Breast epithelium (tissue), 4 donors: ENCODE measurements at places on chromosomes 1 and 21. TPM values are rescaled to one million over a fixed set of nuclear protein-coding genes. Genes with fewer than 3 reads are reported as not detected.

GRCh38 chr1:11143907-11144306 lies 44.2 kb upstream of the EXOSC10 start:
- H3K36me3 ChIP-seq = no peaks in the 10 kb centered on the region
- no peaks in the 10 kb centered on the region for H3K27me3 ChIP-seq
- peak overlapping the region; percentile 83 for H3K27ac ChIP-seq
- H3K4me1 ChIP-seq = no peaks in the 10 kb centered on the region
- no peak for DNase-seq

DNA sequence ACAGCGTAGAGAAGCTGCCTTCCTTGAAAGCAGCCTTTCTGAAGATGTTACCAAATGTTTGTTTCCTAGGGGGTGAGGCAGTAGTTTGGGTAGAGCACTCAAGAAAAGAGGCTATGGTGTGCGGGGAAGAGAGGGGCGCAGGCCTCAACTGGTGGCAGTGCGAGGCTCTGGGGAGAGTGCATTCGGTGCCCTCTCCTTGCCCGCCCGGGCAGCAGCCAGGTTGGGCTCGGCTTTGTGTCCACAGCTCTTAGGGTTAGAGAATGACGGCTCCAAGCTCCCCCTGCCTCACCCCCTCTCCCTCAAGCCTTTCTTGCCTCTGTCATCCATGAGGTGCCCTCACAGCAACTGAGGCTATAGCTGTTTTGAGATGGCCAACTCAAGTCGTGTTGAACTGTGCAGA lies 899 bp upstream of the SLFNL1 start:
- DNase-seq = no peak

- H3K4me1 ChIP-seq = no peaks in the 10 kb centered on the region
- H3K27me3 ChIP-seq = no peaks in the 10 kb centered on the region
- no peaks in the 10 kb centered on the region for H3K36me3 ChIP-seq
- no peak for DNase-seq
- H3K27ac ChIP-seq = peak overlapping the region; percentile 4
These were observed 9.0 kb downstream of the CD2 start for GRCh38 chr1:116763116-116763786.

DNA sequence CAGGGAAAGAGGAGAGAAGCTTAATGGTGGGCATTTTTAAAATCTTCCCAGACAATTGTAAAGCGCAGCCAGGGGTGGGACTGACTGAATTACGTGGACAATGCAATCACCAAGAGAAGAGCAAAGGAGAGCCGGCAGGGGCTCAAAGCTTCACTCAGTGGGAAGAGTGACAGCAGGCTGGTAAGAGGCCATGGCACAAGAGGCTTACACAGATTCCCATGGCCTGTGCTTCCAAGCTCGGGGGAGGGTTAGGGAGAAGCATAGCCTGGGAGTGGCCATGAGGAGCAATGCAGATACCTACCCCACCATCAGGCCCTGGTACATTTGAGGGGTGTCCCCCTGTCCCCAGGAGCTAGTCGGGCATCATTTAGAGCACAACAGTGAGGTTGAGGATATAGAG lies 27.1 kb upstream of the SEC16B start:
- H3K27me3 ChIP-seq = no peaks in the 10 kb centered on the region
- no peak overlapping the region for H3K4me3 ChIP-seq
- DNase-seq = no peak
- H3K4me1 ChIP-seq = no peaks in the 10 kb centered on the region
- no peak overlapping the region for H3K27ac ChIP-seq
- no peaks in the 10 kb centered on the region for H3K36me3 ChIP-seq

GRCh38 chr21:16978309-16978895 lies 534.4 kb upstream of the CXADR start:
- H3K4me3 ChIP-seq = no peak overlapping the region
- H3K27ac ChIP-seq = no peak overlapping the region
- no peaks in the 10 kb centered on the region for H3K36me3 ChIP-seq

DNA sequence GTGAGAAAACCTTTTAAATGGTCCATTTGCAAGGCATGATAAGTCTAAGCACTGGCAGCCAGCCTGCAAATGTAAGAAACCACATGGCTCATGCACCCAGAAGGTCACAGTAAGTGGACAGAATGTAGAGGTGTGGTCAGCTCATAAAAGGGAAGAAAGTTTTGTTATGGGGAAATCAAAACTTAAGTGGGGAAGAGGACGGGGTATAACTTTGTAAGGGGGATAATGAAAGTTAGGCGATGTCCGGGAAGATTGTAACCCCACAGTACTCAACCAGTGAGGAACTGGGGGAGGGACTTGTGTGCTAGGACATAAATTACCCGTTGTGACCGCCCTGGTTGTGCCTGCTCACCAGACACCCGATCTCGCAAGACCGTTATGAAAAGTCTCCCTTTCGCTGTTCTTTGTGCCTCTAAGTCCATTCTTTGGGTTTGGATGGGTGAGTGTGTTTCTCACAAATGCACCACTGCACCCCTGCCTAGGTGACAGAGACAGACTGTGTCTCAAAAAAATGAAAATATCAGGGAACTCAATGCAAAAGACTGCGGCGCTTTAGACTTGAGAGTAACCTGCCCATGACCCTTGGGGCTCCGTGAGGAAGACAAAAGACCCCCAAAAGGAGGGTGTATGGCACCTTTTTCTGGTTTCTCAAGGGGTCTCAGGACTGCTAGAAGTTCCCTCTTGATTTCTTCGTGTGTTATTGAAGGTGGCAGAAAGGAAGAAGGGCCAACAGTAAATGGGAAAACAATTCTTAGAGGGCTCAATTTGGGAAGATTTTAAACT lies 28.6 kb upstream of the ZNF496 start:
- DNase-seq = no peak
- H3K4me1 ChIP-seq = no peaks in the 10 kb centered on the region
- peak overlapping the region; percentile 33 for H3K4me3 ChIP-seq
- H3K27me3 ChIP-seq = no peaks in the 10 kb centered on the region

- H3K36me3 ChIP-seq = no peaks in the 10 kb centered on the region
- H3K27me3 ChIP-seq = no peaks in the 10 kb centered on the region
- peak within 1 kb of the TSS; percentile 98 for H3K4me3 ChIP-seq
- peak within 1 kb of the TSS; percentile 98 for H3K27ac ChIP-seq
- peaks cover 14% of the 10 kb centered on the region for H3K4me1 ChIP-seq
These were observed at the start of gene TMEM63A for GRCh38 chr1:225881959-225882693. Gene TMEM63A (minus strand): TSS chr1:225882380. CDS start chr1:225877580, 4,800 bp downstream.

DNA sequence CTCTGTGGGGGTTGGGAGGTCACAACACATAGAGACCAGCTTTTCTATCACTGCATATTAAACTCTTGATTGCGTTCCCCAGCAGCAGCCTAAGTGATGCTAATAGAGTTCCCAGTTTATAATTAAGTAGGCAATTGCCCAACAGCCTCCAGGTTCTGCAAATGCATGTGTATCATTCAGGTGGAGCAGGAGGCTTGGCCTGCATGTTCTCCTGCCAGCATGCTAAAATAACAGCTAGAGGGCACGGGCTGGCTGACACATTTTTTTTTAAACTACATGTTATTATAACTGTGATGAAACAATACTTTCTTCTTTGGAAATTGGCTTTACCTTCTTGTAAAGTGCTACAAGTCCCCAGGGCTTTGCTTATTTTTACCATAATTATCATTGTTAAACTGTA lies 10.4 kb downstream of the TCHH start:
- no peak for DNase-seq
- H3K27me3 ChIP-seq = peaks cover 91% of the 10 kb centered on the region
- no peak overlapping the region for H3K27ac ChIP-seq
- no peaks in the 10 kb centered on the region for H3K4me1 ChIP-seq

DNA sequence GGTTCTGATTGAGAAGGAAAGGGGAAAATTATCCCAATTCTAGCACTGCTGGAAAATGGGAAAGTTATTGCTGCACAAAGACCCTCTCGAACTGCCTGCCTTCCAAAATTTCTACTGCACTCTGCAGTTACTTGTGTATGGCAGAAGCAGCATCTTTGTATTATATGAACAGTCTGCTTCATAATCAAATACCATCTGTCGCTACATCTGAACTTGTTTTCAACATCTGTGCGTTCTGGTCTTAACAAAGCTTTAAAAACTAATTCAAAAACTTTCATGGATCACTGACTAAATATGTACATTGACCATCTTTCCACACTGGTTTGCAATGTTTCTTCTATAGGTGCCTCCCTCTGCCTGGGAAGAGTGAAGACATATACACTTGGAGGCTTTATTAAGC lies 79.2 kb downstream of the PROX1 start:
- H3K36me3 ChIP-seq = no peaks in the 10 kb centered on the region
- H3K27me3 ChIP-seq = no peaks in the 10 kb centered on the region
- DNase-seq = no peak
- no peak overlapping the region for H3K4me3 ChIP-seq
- H3K27ac ChIP-seq = no peak overlapping the region

DNA sequence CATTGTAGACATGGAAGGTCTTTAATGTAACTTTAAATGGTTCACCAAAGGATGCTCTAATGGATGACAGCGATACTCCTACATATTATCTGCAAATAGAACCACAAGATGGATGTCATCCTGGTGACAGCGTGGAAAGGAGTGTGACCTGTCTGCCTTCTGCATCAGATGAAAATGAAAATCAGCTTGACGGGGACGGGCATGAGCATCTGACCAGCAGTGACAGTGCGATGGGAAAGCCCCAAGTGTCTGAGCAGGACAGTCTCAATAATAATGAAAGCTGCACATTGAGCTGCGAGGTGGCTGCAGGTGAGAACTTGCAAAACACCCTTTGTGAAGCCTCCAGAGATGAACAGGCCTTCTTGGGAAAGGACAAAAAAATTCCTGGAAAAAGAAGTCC lies 25.2 kb downstream of the CNST start:
- H3K4me3 ChIP-seq = no peak overlapping the region
- no peaks in the 10 kb centered on the region for H3K36me3 ChIP-seq
- no peak for DNase-seq
- H3K27ac ChIP-seq = no peak overlapping the region

- H3K4me1 ChIP-seq = no peaks in the 10 kb centered on the region
- no peak for DNase-seq
- H3K27ac ChIP-seq = no peak overlapping the region
- no peaks in the 10 kb centered on the region for H3K36me3 ChIP-seq
- no peak overlapping the region for H3K4me3 ChIP-seq
These were observed 318.6 kb upstream of the TMPRSS15 start for GRCh38 chr21:18722193-18722592.

GRCh38 chr1:43549921-43550597 lies 19.4 kb downstream of the PTPRF start:
- DNase-seq = peak; percentile 97
- peak overlapping the region; percentile 94 for H3K27ac ChIP-seq
- H3K4me1 ChIP-seq = peaks cover 11% of the 10 kb centered on the region
- no peaks in the 10 kb centered on the region for H3K27me3 ChIP-seq
- H3K4me3 ChIP-seq = no peak overlapping the region

GRCh38 chr1:78280626-78281025 lies 210.1 kb upstream of the PTGFR start:
- no peak overlapping the region for H3K4me3 ChIP-seq
- H3K27me3 ChIP-seq = no peaks in the 10 kb centered on the region
- H3K36me3 ChIP-seq = no peaks in the 10 kb centered on the region
- no peak for DNase-seq

DNA sequence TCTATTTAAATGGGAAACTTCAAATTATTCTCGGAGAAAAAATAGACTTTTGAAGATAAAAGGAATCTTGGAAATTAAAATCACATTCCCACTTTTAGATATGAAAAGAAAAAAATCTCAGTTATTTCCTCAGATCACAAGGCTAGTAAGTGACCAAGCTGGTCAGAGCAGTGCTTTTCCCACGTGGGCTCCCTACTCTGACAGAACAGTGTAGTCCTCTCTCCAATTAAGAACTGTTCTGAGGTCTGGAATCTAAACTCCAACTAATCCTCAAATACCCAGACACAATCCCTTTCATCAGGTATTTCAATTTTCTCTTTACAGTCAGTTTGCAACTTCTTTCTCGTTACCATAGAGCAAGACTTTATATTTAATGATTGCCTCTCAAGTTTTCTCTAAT lies 50.6 kb downstream of the RGS21 start:
- H3K27me3 ChIP-seq = no peaks in the 10 kb centered on the region
- H3K27ac ChIP-seq = no peak overlapping the region
- DNase-seq = no peak
- H3K4me1 ChIP-seq = no peaks in the 10 kb centered on the region
- H3K36me3 ChIP-seq = no peaks in the 10 kb centered on the region

DNA sequence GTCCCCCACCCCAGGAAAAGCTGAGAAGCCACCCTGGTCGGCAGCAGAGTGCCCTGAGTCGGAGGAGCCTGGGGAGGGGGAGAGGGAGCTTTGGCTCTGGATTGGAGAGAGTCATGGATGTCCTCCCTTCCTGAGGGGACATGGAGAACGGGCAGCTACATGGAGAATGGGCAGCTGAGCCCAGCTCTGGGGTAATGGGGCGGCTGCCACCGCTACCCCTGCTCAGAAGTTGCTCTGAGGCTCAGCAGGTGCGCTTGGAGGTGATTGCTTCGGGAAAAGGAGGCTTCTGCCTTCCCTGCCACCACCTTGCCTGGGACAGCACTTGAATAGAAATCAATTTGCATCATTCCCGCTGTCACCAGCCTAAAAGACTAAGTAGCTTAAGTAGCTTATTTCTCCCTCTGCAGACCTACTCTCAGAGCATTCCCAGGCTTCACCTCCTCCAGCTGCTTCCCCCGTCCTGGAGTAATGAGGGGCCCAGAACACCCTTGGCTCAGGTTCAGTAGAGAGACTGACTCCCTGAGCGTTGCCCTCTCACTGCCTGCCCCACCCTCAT lies 8.3 kb downstream of the DISP3 start:
- no peak overlapping the region for H3K27ac ChIP-seq
- H3K4me1 ChIP-seq = no peaks in the 10 kb centered on the region
- H3K36me3 ChIP-seq = no peaks in the 10 kb centered on the region
- DNase-seq = no peak
- H3K4me3 ChIP-seq = no peak overlapping the region

DNA sequence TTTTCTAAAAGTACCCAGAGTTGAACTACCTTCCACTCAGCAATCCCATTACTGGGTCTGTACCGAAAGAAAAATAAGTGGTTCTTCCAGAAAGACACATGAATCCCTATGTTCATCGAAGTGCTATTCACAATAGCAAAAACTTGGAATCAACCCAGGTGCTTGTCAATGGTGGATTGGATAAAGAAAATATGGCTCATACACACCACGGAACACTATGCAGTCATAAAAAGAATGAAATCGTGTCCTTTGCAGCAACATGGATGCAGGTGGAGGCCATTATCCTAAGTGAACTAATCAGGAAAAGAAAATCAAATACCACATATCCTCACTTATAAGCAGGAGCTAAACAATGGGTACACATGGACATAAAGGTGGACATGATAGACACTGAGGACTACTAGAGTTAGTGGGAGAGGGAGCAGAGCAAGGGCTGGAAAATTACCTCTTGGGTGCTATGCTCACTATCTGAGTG lies 32.9 kb upstream of the JUN start:
- no peaks in the 10 kb centered on the region for H3K27me3 ChIP-seq
- DNase-seq = no peak
- peak overlapping the region; percentile 93 for H3K27ac ChIP-seq
- no peaks in the 10 kb centered on the region for H3K36me3 ChIP-seq
- H3K4me3 ChIP-seq = peak overlapping the region; percentile 62

ELAVL4 gene
- total RNA-seq = not detected

KIRREL1 gene
- 26.1 TPM for total RNA-seq

PRUNE1 gene
- total RNA-seq = 34.1 TPM

RAD54L gene
- 4.9 TPM for total RNA-seq
